Effector CD4-positive, alpha-beta T cell (primary cell): ENCODE measurements at places on chromosomes 4 and X.

DNA sequence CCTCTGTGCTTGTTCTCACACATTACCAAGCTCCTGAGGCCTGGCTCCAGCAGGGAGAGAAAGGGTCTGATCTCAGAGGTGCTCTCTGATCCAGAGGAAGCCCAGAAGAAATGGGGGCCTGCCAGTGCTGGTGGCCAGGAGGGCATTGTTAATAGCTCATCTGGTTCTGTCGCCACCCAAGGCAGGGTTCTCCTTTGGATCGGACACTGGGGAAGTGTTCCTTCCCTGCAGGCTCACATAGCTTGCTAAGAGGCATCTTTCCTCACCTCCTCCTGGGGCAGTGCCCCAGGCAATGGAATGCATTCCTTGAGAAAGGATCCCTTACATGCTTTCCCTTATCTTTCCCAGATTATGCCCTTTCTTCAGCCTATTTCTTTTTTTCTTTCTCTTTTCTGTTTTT is 53.8 kb downstream of the RBM47 start:
- no peak for DNase-seq

DNA sequence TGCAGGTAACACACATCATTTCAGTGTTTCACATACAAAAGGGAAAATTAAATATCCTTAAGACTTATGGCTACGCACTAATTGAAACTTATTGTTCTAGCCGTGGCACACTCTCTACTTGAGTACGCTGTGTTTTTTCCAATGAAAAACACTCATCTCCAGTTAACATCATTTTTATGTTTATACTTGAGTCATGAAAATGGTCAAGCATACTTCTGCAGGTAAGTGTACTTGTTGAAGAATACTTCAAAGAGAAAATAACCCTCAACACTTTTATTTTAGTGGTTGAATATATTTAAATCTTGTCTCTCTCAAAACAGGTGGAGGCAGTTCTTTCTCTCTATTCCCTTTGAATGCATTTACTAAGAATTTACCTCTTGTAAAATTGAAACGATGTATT is 538.7 kb upstream of the PCDH7 start:
- no peak for DNase-seq

GRCh38 chr4:85756938-85757337 is 282.0 kb downstream of the ARHGAP24 start:
- DNase-seq, result no peak

DNA sequence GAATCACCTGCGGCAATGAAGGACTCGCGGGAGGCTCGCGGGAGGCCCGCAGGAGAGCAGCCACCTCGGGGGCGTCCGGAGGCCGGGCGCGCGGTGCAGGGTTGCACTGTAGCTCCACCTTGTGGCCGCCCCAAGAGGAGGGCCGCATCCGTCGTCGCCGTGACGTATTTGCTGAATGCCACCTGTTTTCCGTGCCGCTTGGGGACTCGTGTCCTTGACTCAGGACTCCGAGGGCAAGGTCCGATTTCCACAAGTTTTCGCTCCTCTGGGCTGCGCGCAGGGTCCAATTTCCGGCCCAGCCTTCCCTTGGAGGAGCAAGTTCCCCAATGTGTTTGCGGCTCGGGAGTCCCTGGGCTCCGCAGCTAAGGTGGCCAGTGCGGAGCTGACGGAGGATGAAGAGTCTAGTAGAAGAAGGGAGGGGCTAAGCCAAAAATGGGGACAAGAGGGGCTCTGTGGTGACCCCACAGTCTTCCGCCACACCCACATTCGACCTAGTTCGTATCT is 10.7 kb upstream of the DLG3 start:
- DNase-seq, result peak; percentile 65

DNA sequence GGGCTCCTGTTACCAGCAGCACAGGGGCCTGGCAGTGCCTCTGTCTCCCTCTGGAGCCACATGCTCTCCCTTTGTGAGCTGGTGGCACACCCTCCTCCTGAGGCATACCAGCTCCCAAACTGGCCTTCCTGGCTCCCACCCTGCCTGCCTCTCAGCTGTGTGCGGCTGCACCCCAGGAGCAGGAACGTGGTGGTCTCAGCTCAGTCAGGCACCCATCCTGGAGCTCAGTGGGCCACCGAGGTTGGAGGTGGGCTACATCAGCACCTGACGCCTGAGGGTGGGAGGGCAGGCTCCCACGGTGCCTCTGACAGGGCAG is 85.9 kb upstream of the NKX1-1 start:
- DNase-seq, result no peak

DNA sequence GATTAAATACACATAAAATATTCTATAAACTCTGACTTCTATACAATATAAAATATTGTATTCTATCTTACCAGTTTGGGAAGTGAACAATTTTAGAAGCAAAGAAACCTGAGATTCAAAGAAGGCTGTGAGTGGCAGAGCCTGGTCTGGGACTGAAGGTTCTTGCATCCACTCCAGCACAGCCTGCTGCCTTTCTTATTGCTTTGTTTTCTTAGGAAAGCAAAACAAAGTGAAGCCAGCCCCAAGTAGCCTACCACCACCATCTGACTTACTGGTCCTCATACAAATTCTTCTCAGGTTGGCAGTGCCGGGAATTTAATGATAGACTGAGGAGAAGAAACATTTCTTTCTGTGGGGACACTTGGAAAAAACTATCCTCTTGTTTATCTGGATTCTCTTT is 129.7 kb upstream of the SMAD1 start:
- no peak for DNase-seq

DNA sequence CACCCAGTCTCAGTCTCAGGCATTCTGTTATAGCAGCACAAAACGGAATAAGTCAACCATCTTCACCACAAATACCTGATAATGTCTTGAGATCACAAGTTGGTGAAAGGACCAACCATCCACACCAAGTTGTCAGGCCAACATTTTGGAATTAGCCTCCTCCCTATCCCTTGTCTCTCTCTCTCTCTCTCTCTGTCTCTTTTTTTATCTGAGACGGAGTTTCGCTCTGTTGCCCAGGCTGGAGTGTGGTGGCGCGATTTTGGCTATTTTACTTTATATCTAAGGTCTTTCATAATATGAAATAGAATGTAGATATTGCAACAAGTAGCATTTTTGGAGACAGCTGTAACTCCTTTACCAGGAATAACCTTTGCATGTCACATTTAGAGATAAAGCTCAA is 15.7 kb downstream of the ADH1A start:
- DNase-seq, result no peak

GRCh38 chr4:123503698-123504363 is 107.2 kb downstream of the SPRY1 start:
- DNase-seq, result no peak

DNA sequence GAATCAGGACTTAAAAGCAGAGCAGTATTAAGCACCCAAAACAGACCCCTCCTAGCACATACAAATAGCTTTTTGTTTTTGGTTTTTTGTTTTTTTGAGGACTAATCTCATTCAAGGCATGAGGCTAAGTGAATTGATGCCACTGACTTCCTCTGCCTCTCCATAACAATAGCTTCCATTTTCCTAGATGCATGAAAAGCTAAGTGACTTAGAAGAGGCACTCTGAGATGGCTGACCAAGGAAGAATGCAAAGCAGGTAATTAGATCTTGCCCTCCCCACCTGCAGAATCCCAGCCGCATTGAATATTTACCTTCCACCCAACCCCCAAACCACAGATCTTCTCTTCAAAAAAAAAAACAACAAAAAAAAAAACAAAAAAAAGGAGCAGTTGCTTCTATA is 7.4 kb upstream of the KDR start:
- DNase-seq, result no peak

- DNase-seq, result no peak
Measured at GRCh38 chr4:79623021-79623870, 215.2 kb upstream of the GK2 start.

GRCh38 chr4:88008122-88008742 is 797 bp downstream of the PKD2 start:
- no peak for DNase-seq

DNA sequence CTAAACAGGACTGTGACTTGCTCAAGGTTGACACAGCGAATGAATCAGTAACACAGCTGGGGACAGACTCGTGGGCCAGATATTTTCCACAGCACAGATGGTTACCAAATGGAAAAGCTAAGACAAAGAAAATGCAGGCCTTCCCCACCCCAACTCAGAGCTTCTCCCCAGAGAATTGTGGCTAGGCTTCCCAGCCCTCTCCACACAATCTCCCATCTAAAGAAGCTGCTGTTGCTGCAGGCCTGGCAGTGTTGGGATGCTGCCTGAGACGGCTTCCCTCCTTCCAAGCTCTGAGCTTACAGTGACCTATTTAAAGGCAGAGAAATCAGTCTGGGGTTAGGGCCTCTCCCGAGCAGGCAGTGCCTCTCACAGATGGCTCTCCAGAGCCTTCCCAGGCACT is 46.5 kb upstream of the PGRMC1 start:
- no peak for DNase-seq

GRCh38 chrX:110042496-110042895 is 39.6 kb downstream of the TMEM164 start:
- no peak for DNase-seq

GRCh38 chr4:15753786-15754185 is 24.3 kb upstream of the CD38 start:
- no peak for DNase-seq

DNA sequence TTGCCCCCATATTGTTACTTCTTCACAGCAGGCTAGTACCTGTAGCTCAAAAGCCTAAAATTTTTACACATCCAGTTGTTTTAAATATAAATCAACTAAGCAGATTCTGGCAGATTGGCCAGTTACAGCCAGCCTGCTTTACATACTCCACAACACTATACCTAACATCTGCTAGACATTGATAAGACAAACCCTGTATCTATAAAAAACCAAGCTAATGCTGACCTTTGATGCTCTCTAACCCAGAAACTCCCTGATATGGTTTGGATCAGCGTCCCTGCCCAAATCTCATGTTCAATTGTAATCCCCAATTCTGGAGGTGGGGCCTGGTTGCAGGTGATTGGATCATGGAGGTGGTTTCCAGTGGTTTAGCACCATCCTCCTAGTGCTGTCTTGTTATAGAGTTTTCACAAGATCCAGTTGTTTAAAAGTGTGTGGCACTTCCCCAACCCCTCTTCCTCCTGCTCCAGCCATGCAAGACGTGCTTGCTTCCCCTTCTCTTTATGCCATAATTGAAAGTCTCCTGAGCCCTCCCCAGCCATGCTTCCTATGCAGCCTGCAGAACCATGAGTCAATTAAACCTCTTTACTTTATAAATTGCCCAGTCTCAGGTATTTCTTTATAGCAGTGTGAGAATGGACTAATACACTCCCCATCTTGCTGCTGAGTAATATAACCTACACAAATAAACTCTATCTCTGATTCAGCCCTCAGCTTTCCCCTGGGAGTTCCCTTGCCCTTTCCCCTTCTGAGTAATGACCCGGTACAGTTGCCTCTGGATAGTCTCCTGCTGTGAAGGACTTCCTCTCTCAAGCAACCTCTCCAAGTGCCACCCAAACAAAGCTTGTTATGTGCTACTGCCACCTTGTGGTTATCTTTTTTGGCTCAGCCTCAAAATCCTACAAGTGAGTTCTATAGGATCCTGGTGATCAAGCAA is 39.6 kb downstream of the ZCCHC13 start:
- peak; percentile 38 for DNase-seq

DNA sequence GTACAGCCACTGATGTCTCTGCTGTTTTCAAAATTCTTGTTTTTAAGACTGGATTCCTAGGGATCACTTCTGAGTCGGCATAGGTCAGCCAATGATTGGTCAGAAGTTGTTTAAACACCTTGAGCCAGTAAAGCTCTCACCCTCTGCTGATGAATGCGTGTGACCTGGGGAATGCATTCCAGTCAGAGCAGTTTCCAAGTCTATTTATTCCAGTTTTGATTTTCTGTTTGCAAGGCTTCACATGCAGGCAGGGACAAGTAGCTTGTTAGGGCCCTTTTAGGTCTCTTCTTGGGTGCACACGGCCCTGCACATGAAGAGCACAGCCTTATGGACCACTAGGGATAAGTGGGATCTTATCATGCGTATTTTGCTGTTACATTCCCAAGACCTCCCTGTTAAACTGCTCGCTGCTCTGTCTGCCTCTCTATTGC is 47.0 kb downstream of the KLHL15 start:
- no peak for DNase-seq

- no peak for DNase-seq
Measured at GRCh38 chr4:26175006-26175786, 145.6 kb upstream of the RBPJ start.

DNA sequence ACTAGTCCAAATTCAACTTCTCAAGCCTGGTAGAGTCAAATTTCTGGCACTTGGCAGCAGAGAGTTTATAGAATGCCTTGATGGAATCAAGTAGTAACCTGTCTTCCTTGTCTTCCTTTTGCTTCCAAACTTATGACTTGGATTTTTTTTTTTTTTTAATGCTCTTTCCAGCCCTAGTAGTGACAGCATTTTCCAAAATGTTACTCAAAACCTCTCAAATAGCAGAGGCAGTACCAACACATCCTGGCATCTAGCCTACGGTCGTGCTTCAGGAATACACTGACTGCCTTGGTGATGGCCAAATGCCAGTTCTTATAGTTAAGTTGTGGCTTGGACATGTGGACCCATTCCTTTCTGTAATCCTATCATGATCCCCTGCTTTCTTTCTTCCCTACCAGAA is 46.0 kb downstream of the GALNT7 start:
- DNase-seq, result no peak

GRCh38 chr4:38275331-38276100 is 315.3 kb downstream of the PTTG2 start:
- no peak for DNase-seq

GRCh38 chr4:10063544-10064300 is 42.4 kb upstream of the SLC2A9 start:
- no peak for DNase-seq

- no peak for DNase-seq
Measured at GRCh38 chr4:55980725-55981124, 32.0 kb downstream of the CEP135 start.

DNA sequence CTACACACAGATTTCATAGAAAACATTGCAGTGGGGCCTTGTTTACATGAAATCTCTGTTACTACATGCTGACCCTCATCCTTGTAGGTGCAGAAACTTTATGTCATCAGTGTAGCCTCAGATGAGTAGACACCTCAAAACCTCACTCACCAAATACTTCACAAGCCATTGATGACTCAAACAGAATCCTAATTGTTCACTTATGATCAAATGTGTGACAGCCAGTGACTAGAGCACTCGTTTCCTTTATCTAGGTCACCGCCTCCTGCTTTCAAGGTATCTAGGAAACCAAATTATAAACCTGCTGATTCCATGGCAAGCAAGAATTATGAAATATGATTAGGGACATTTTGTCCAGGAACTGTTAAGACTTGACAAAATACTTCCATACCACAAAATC is 255.8 kb upstream of the GPRIN3 start:
- DNase-seq, result no peak

GRCh38 chr4:156495091-156495490 is 476.5 kb downstream of the PDGFC start:
- DNase-seq, result no peak

- peak; percentile 30 for DNase-seq
Measured at GRCh38 chrX:155048977-155049619, 21.8 kb downstream of the CMC4 start.

DNA sequence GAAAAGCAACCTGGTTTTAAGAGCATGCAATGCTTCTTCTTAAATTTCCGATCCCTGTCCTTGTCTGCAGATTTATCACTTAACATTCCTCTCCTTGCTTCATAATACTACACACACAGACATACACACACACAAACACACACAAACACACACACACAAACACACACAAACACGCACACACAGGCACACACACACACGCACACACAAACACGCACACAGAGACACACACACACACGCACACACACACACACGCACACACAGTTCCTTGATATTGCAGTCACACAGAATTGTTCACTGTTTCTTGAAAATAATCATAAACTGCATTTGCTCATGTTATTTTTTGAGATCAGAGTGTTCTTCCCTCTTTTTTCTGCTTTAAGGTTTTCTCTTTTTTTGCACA is 458.3 kb upstream of the ATOH1 start:
- DNase-seq, result no peak

- no peak for DNase-seq
Measured at GRCh38 chr4:163165217-163166017, 1.3 kb downstream of the NAF1 start.
